ENCODE measurements at places on chromosomes 13 and 19. TPM values are rescaled to one million over a fixed set of nuclear protein-coding genes. Genes with fewer than 3 reads are reported as not detected.

GRCh38 chr13:103187721-103188156 lies 121.5 kb upstream of the SLC10A2 start:
- DNase-seq: peak; percentile 4

DNA sequence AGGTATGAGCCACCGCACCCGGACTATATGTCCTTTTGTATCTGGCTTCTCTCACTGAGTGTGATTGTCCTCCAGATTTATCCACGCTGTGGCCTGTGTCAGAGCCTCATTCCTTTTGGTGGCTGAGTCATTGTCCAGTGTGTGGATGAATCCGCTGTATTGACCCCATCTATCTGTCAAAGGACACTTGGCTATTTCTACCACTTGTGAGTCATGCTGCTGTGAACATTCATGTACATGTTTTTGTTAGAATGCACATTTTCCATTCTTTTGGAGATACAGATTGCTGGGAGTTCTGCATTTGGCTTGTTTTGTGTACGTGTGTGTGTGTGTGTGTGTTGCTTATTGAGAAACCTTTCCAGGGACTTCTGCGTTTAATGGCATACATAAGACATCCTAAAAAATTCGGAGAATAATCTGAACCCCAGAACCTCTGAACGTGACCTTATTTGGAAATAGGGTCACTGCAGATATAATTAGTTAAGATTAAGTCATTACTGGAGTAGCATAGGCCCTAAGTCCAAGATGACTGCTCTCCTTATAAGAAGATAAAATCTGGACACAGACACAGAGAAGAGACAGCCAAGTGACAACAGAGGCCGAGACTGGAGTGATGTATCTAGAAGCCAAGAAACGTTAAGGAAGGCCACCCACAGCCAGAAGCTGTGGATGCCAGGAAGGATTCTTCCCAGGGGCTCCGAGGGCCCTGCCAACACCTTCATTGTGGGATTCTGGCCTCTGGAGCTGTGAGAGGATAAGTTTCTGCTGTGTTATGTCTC lies 4.9 kb upstream of the GIPC3 start:
- DNase-seq: no peak

DNA sequence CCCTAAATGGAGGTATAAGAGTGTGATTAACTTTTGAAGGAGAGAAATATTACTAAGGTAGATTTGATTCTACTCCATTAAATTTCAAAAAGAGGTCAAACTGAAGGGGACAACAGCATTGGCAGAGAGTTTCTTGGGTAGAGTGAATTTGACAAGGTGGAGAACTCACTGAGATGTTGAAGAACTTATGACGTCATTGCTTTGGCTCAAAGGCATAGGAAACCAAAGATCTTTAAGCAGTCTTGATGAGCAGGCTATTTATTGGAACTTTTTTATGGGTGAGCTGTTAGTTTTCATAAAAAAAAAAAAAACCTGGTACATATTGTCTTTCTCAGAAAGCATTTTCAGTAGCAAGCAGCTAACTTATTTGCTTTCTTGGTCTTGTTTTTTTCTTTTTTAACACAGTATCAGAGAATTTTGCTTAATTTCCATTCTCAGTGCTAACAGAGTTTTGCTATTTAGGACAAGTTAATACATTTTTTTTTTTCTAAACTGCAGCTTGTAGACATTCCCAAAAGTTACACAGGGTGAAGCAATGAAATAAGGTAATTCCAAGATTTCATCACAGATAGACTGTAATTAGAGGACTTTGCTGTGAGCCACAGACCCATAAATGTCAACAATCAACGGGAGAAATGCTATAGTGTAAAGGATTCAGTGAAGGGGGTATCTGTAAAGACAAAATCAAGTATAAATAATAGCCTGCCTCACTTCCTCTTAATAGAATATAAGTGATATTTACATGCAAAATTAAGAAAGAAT lies 412.2 kb upstream of the KLHL1 start:
- no peak for DNase-seq

GRCh38 chr13:33263484-33263883 lies 22.1 kb downstream of the STARD13 start:
- DNase-seq: no peak

GRCh38 chr19:39356073-39356472 lies 13.9 kb downstream of the SAMD4B start:
- DNase-seq: no peak

DNA sequence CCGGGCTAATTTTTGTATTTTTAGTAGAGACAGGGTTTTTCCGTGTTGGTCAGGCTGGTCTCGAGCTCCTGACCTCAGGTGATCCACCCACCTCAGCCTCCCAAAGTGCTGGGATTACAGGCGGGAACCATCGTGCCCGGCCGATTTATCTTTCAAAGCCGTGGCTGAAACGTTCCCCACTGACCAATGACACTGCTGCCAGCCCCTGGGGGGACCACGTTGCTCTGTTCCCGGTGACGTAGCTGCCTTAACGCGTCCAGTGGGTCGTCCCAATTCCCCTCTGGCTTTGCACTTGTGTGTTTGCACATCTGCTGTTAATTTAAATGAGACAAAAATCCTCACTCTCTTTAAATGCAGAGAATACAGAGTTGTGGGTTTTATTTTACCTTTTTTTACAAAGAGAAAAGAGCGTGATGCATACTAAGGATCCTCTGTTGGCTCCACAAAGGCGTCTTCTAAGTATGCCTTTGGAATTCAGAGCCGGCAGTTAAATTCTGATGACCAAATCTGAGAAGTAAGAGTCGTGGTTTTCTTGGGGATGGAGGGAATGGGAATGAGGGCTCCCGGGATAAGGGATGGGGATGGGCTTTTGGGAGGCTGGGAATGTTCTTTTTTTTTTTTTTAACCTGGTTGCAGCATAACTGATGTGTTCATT lies 18.6 kb upstream of the LMTK3 start:
- DNase-seq: no peak

- DNase-seq: no peak
Observed at GRCh38 chr13:96044238-96044637, 9.0 kb downstream of the UGGT2 start.

DNA sequence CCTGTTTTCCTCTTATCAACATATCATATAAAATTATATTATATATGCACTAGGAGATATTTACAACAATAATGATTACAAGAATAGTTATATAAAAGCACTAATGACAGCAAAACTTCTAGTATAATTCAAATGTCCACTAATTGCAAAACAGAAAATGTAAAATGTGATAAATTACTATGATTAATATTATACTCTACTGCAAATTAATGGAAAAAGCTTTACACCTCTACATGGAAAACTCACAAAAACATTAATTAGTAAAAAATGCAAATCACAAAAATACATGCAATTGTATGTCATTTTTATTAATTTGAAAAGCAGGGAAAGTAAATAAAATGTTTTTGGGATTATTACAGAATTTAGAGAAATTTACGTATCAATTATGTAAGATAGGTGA lies 681.0 kb upstream of the PCDH20 start:
- no peak for DNase-seq

- DNase-seq: no peak
Observed at GRCh38 chr13:33218426-33218825, 67.1 kb downstream of the STARD13 start.

DNA sequence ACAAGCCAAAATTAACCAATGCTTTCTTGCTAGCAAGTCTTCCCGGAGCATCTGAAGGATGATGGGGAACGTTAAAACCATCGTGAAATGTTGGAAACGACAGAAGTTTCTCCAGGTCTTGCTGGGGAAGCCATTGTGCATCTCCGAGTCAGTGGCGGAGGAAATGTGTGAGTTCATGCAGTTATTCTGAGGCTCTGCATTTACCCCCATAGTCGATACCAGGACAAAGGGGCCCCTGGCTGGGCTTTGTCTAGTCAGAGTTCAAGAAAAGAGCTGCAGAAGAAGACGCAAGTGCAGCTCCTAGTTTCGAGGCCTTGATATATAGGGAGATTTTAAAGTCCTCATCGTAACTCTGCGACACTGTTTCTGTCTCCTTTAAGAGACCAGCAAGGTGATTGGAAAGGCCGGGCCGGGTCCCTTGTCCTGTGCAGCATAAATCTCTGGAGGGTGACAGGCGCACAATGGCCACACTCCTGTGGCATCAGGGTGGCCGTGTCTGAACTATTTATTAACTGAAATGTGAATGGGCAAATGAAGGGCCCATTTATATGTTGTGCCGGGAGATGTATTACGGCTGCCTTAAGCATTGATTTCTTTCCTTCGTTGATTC lies 172.0 kb downstream of the TEX29 start:
- no peak for DNase-seq

GRCh38 chr13:84132491-84132890 lies 250.2 kb upstream of the SLITRK1 start:
- no peak for DNase-seq

The ZNF536 gene
- total RNA-seq: under 0.01 TPM

The SGCG gene
- not detected for total RNA-seq

The OR10H2 gene
- total RNA-seq: not detected

The TJP3 gene
- 1.1 TPM for total RNA-seq

All from hematopoietic multipotent progenitor cell (in vitro differentiated cells).